ENCODE measurements at places on chromosomes 7 and 10.

DNA sequence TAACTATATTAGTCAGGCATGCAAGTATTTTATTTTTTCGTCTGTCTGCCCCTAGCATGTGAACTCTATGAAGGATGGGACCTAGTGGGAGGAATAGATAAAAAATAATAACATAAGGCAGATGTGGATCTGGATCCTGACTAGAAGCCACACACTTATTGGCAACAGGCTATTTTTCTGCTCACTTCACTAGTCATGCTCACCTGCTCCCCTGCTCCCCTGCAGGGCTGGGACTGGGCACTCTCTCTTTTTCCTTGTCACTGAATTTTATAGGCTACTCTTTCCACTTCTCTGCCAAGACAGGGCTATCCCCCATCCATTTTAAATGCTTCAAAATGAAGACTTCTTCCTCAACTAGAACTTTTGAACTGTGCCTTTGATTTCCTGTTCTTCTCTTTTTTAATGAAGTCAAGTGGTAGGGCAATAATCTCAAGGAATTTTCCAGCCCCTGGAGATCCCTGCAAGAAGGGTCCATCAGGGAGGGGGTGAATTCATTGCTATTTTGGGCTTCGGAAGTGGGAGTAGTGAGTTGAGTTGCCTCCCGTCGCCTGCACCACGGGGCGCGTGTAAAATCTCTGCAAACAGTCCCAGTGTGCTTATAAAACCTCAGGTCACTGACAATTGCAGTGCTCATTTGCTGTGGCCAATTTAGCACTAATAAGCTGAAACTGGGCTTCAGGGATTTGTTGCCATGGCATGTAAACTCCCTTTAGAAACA lies 156.7 kb upstream of the NPVF start:
- no peak for DNase-seq

DNA sequence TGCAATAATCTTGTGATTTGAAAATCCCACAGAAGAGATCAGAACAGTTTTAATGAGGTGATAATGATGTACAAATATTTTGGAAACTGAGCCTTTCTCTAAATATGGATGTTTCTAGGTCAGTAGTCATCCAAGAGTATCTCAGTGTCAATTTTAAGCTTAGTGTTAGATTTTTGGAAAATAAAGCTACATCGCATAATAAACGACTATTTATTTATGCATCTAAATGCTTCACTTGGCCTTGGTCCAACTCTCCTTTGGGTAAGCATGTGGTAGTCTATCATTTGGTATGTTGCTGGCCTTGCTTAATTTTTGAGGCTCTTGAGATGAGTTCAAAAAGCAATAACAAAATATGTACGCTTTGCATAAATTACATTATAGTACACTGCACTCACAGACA lies 5.4 kb upstream of the PPP1R9A start:
- no peak for DNase-seq

- DNase-seq, result no peak
Observed at GRCh38 chr7:95517870-95518269, 32.1 kb downstream of the ASB4 start.

GRCh38 chr7:130891254-130892094 lies 157.5 kb upstream of the KLF14 start:
- no peak for DNase-seq

- DNase-seq, result no peak
Observed at GRCh38 chr10:72850861-72851260, 42.7 kb upstream of the OIT3 start.

- no peak for DNase-seq
Observed at GRCh38 chr10:16968416-16969041, 151.3 kb upstream of the RSU1 start.

- no peak for DNase-seq
Observed at GRCh38 chr10:6877722-6878392, 297.8 kb upstream of the PRKCQ start.

DNA sequence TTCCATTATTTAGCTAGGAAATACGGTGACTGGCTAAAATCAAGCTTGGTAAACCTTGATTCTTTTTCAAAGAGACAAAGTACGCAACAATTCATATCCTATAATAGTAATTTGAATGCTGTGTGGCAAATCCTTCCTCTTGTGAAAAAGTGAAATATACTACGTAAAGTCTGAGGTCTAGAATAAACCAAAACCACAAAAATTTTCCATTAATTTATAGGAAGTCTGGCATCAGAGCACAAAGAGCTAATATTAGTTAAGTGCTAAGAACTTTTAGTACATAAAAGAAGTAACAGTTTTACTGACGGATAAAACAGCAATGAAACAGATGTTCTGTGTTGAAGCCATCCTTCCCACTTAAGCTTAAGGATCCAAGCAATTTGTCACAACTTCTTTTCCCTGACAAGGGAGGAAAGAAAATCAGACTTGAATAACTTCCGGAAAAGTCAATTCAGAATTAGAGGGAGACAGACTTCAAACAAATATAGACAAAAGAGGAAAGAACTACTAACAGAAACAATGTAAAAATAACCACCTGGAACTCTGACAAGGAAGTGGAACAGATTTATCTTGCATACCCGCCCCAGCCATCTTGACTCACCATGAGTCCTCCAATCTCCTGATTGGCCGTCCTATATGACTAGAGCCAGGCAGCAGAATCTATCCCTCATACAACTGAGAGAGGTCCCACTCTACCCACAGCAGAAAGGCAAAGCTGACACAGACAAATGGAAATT lies 34.6 kb downstream of the RHEB start:
- no peak for DNase-seq

All from T-helper 17 cell (primary cell).